WTC11 (cell line): ENCODE measurements at places on chromosomes 6 and 20. TPM values are rescaled to one million over a fixed set of nuclear protein-coding genes. Genes with fewer than 3 reads are reported as not detected.
A peak's percentile ranks its signal among the peaks of the same experiment; 100 is the strongest.

Gene OR2H2
- total RNA-seq: not detected in 3 replicates

Gene ANKRD66
- total RNA-seq: not detected in 3 replicates

Gene CCN6
- not detected in 3 replicates for total RNA-seq

Gene OPN5
- total RNA-seq: not detected in 3 replicates

Gene ENPP4
- total RNA-seq: 2.8 to 3.9 TPM (median 3.6 TPM) in 3 replicates

Gene LKAAEAR1
- total RNA-seq: 0.53 to 1.7 TPM (median 0.73 TPM) in 3 replicates

Gene RBL1
- 10.5 to 13.2 TPM (median 11.1 TPM) in 3 replicates for total RNA-seq

Gene KIF13A
- 27.8 to 32.7 TPM (median 27.8 TPM) in 3 replicates for total RNA-seq

DNA sequence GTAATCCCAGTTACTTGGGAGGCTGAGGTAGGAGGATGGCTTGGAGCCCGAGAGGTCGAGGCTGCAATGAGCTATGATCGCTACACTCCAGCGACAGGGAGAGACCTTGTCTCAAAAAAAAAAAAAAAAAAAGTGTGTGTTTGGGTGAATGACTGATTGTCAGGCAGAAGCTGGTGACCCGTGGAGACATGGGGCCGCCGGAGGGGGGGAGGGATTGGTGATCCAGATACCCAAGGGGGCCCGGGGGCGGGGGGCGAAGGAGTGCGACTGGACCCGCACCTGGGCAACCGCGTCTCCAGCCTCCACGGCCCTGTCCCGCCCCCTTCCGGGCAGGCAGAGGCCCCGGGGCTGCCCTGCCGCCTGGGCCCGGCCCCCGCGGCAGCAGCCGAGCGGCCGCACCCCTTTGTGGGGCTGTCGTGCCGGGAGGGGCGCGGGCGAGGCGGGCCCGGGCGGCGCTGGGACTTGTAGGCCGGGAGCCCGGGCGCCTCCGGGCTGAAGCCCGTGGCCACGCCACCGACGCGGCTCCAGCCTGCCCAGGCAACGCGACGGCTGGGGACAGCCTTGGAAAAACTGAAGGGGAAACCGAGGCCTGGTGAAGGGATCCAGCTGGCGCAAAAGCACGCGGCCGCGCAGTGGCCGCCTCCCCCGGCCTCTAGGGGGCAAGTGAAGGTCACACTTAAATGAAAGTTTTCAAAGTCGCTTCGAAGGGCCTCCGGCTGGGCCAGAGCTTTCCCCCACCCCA is 2.1 kb upstream of the RBM38 start:
- DNase-seq: peak; percentile 78

DNA sequence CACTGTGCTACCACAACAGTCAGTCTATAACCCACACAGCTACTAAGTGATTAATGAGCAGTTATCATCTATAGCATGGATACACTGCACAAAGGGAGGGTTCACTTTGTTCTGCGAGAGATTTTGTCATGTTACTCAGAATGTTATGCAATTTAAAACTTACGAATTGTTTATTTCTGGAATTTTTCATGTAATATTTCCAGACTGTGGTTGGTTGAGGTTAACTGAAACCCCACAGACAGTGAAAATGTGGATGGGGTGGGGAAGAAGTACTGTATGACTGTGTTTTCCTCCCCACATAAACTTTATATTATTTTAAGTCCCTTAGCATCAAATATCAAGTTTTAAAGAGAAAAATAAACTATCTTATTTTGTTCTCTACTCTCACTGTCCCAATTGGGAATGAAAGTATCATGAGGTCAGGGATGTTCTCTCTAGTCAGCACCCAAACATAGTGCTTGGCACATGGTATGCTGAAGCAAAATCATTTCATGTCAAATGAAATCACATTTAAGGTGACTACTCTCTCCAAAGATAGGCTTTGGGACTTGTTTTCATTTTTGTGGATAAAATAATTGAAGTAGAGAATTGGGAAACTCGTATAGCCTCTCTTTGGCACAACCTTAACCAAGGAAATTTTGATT is 25.4 kb downstream of the DOP1A start:
- no peak for DNase-seq

GRCh38 chr6:91487696-91488392 is 901.0 kb upstream of the MAP3K7 start:
- DNase-seq: no peak

GRCh38 chr20:50125279-50125678 is 12.3 kb upstream of the UBE2V1 start:
- DNase-seq: no peak

DNA sequence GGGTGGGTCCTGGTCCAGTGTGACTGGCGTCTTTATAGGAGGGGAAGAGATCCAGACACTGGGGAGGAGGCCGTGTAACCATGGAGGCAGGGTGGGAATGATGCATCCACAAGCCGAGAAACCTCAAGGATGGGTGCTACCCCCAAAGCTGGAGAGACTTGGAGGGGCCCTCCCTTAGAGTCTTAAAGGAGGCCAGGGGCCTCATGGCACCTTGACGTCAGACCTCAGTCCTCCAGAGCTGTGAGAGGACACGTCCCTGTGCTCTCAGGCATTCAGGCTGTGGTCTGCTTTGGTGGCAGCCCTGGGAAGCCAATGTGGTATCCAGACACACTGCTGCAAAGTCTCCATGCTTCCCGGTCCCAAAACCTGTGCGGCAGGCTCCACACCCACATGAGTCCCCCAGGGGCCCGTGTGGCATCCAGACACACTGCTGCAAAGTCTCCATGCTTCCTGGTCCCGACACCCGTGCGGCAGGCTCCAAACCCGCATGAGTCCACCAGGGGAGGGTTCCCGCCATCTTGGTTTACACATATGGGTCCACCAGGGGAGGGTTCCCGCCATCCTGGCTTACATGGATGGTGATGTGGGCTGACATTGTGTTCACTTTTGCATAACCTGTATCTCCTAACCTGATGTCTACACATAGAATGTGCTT is 278.0 kb downstream of the SMOC2 start:
- DNase-seq: no peak

DNA sequence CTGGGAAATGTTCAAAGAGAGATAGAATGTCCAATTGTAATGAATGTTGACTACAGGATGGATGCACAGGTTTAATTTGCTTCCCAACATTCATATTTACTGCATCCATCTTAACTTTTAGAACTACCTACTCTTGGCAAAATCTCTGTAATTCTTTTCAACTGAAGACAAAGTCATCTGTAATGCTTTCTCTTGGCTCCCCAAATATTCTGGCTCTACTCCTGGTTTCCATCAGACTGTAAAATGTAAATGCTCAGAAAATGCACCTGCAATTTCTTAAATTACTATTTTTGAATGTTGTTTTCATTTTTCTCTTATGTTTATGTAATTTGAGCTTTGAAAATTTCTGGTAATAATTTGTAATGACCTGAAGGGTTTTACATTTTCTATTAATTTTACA is 480.8 kb upstream of the IMPG1 start:
- DNase-seq: no peak

DNA sequence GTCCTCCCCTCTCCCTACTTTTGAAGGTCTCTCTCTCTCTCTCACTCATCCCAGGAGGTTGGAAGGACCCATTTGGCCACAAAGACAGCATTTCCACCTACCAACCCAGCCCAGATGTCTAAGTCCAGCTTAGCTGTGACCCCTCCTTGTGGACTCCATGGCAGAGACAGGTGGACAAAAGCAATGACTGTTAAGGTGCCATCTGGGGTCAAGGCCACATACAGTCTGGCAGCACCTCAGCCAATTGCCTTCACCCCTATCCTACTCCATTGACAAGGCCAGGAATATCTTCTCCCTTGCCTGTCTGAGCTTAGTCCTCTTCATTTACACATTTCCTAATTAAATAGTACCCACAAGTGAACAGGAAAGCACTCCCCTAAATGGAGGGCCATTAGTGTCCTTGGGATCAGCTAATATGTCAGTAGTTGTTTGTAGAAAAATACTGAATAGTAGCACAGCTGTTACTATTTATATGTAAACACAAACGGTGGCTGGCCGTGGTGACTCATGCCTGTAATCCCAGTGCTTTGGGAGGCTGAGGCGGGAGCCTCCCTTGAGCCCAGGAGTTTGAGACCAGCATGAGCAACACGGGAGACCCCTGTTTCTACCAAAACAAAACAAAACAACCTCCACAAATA is 28.8 kb downstream of the GCM1 start:
- DNase-seq: peak; percentile 48

DNA sequence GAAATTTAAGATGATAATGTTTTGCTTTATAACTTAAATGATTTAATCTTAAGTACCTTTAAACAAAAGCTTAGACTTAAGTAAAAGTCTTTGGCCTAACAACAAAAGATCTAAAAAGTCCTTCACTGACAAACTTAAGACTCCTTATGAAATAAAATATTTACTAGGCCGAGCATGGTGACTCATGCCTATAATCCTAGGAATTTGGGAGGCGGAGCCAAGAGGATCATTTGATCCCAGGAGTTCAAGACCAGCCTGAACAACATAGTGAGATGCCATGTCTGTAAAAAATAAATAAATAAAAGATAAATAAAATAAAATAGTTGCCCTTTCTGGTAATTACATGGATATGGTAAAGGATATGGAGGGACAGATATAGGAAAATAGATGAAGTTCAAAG is 12.4 kb downstream of the KATNA1 start:
- no peak for DNase-seq

GRCh38 chr6:50819904-50820868 is 1.5 kb downstream of the TFAP2B start:
- DNase-seq: peak; percentile 49

- DNase-seq: no peak
These were observed 4.1 kb downstream of the ZC3H12D start for GRCh38 chr6:149480502-149481280.

DNA sequence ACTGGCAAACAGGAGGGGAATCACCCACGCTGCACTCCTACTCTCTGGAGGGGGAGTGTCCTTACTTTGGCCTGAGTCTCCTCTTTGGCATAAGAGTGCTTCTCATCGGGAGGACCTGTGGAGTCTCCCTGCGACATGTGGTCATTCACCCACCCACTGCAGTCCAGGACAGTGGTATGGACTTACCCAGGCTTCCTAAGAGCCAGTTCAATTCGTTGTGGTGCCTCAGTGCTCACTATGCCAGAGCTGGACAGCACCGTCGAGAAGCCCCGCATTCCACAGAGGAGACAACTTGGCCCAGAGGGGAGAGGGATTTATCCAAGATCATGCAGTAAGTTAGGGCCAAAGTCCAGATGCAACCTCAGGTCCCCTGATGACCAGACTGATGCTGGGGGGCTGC is 86.2 kb upstream of the CCDC167 start:
- no peak for DNase-seq

- no peak for DNase-seq
These were observed 30.3 kb downstream of the CD83 start for GRCh38 chr6:14147891-14148290.

DNA sequence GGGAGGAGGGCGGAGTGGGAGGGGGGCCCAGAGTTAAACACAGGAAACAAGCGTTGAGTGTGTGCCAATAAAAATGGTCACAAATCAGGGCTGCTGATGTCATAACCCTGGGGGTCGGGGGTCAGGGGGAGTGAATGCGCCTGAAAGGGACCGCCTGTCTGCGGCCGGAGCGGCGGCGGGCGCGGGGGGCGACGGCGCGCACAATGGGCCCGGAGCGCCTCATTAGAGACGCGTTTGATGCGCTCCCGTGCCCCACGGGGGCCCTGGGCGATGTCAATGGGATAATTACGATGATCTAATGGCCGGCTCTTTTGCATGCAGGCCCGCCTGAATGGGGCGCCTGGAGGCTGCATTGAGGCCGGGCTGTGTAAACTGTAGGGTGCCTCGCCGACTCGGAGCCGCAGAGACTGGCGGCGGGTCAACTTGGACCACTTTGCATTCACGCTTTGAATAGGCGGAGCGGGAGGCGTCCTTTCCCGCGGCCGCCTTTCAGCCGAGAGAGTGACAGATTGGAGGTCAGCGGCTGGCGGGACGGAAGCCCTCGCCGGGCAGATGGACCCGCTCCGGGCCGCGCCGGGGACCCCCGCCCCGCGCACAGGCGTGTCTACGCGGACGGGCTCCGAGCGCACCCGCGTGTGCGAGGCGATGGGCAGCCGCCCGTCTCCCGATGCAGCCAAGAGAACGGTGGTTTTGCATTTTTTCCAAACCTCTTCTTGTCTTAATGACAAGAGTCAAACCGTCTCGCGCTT is 296.1 kb downstream of the TFAP2C start:
- peak; percentile 72 for DNase-seq
